ENCODE measurements at places on chromosomes 5 and 9.

- no peak for DNase-seq
These were observed 298.1 kb downstream of the CETN3 start for GRCh38 chr5:90111364-90112032.

DNA sequence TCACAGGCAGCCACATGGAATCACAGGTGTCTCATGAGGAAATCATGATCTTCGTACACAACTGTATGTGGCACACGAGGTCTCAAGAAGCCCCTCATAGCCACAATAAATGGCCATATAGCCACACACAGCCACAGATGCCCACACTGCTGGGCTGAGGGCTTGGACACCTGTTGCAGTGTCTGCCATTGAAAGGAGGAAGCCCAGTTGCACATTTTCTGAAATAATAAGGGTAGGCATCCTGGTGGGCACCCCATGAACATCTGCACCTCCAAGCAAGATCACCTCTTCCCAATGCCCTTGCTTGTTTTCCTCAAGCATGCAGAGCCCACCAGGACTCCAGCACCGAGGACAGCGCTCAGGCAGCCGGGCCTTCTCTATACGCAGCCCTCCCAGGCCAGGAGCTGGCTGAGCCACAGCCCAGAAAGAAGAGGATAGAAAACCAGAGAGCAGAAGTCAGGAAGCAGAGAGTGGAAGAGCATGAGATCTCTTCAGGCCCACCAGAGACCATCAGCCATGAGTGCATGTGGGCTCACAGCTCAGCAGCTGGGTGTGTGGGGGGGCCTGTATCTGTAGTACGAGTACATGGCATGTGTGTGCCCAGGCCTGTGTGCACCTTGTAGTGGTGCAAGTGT, 1.0 kb upstream of the ACSL6 start:
- DNase-seq = no peak

GRCh38 chr9:98192503-98193335, at the start of gene CORO2A:
Gene CORO2A, minus strand, starts transcription at chr9:98192637. Its CDS starts 34,977 bp downstream, at chr9:98157660.
- peak; percentile 37 for DNase-seq

DNA sequence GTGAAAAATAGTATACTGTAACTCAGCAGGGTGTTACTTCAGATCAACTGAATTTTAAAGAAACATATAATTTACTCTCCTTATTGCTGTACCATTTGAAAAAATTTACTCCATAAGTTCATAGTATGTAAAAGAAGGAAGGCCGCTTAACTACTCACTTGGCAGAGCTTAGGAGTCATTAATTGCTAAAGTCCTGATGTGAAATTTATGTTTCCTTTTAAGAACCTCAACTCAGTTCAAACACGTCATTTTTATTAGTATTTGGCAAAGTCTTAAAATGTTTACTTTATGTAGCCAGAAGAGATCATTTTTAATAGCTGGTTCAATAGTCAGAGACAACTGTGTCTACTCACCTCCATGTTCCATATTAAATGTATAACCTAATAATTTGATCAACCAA, 268.6 kb downstream of the CDH10 start:
- DNase-seq = no peak

- DNase-seq = no peak
These were observed 18.2 kb downstream of the RUSC2 start for GRCh38 chr9:35508069-35508468.

DNA sequence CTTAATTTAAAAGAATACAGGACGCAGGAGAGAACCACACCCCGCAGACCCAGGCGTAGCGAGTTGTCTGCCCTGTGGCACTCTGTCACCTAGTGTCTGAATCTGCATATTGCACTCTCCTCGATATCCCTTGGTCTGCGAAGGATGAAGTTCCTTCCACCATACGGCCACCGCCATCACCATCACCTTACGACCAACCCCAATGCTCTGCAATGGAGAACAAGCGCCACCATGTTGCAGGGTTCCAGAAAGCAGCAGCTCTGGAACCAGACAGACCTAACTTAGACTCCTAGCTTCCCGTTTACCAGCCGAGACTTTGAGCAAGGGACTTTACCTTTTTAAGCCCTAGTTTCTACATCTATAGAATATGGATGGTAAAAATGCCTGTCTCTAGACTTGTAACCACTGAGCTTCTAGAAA, 77.4 kb upstream of the DMRT1 start:
- DNase-seq = no peak

GRCh38 chr9:35903049-35903448, 3.0 kb upstream of the HRCT1 start:
- peak; percentile 47 for DNase-seq

- no peak for DNase-seq
These were observed 1206.7 kb downstream of the CDH12 start for GRCh38 chr5:21646469-21646868.

DNA sequence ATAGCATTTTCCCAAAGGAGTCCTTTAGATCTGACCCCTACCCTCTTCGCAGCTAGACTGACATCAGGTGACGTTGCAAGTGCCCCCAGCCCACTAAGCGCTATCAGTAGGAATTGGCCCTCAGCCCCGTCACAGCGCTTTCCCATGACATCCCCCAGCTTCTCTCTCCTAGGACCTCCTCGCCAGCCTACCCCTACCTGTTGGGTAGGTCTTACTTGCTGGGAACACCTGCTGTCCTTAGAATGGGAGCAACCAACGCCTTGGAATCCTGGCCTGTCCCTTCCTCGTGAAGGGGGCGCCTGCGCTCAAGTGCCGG, 584 bp upstream of the PIP5K1B start:
- DNase-seq = no peak

GRCh38 chr5:5017827-5018577, 122.1 kb upstream of the ADAMTS16 start:
- DNase-seq = no peak

GRCh38 chr9:84216151-84216550, 124.4 kb downstream of the SLC28A3 start:
- DNase-seq = no peak

DNA sequence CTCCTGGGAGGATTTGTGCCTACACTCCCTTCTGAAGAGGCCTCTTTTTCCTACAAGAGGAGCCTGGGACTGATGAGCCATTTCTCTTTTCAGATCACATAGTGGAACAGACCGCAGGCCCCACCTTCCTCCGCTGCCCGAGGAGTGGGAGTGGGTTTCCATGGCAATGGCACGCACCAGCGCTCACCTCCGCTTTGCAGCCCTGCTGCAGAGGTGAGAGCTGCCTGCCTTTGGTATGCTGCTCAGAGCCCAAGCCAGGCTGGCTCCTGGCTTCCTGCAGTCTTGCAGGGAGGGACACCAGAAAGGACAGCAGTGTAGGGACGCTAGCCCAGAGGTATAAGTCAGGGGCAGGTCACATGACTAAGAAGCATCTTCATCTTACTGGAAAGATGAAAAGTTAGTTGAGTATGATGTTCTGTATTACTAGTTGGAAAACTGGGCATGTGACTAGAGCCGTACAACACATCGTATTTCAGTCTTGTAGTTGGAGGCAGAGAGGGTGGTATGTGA, 12.4 kb downstream of the PTTG1 start:
- peak; percentile 27 for DNase-seq

- DNase-seq = no peak
These were observed 170.5 kb downstream of the NNT start for GRCh38 chr5:43773478-43773844.

GRCh38 chr5:64865662-64866061, 96.9 kb downstream of the CWC27 start:
- DNase-seq = no peak

GRCh38 chr5:73459366-73459765, 10.8 kb upstream of the FOXD1 start:
- no peak for DNase-seq

- DNase-seq = no peak
These were observed 4.4 kb downstream of the NSMF start for GRCh38 chr9:137454597-137455358.

GRCh38 chr9:84271921-84272556, 68.5 kb downstream of the SLC28A3 start:
- DNase-seq = no peak

GRCh38 chr9:546797-547223, 294.7 kb upstream of the DMRT1 start:
- no peak for DNase-seq

DNA sequence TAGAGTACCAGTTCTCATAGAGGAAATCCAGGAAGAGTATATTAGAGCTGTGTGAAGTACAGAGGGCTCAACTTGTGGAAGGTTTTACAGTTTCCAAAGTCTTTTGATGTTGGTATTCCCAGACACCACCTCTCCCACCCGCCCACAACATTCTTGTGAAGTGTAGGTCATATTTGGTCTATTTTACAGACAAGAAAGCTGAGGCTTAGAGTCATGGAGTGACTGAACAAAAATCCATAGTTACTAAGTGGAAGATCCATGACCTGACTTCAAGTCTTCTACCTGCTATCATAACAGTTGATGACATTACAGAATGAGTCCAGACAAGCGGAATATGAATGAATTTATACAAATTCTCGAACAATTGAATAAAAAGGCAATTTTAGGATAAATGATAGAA, 187.1 kb upstream of the RPS23 start:
- DNase-seq = no peak

GRCh38 chr9:109369285-109369684, 48.4 kb upstream of the EPB41L4B start:
- no peak for DNase-seq

- no peak for DNase-seq
These were observed 1.0 kb downstream of the CEMIP2 start for GRCh38 chr9:71767163-71767775.

Data from stimulated activated CD4-positive, alpha-beta T cell treated with anti-CD3 and anti-CD28 coated beads, Interleukin-12 subunit alpha, Interleukin-12 subunit beta, amount 100 ng/mL, for 48 hours (primary cell).